ENCODE measurements at places on chromosomes 7 and 10.

- no peak for DNase-seq
Observed at GRCh38 chr10:132588301-132589013, 50.9 kb downstream of the INPP5A start.

GRCh38 chr10:56349611-56350010 lies 11.4 kb downstream of the ZWINT start:
- DNase-seq = no peak

DNA sequence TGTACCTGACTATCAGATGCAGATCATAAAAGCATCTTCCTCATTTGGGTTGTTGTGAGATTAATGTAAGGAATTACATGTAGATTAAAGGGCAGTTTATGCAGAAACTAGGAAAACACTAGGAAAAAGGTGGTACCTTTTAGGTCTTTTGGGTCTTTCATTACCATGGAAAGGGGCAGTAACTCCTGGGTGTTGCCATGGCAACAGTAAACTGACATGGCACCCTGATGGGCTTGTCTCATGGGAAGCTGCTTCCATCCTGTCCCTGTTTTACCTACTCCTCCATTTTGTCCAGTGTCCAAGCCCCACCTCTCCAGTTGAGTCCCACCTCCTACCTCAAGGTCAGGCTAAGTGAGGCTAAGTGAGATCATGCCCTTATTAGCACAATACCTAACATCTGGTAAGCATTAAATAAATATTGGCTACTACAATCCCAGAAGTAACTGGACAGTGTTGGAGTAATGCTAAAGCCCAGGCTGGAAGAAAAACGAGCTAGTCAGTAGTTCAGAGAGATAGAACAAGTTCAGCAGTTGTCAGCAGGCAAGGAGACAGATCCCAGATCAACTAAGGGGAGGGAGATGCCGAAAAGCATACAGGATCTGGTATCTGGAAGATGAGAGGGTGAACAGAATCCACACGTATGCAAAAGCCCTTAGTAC lies 240.0 kb upstream of the AUTS2 start:
- no peak for DNase-seq

DNA sequence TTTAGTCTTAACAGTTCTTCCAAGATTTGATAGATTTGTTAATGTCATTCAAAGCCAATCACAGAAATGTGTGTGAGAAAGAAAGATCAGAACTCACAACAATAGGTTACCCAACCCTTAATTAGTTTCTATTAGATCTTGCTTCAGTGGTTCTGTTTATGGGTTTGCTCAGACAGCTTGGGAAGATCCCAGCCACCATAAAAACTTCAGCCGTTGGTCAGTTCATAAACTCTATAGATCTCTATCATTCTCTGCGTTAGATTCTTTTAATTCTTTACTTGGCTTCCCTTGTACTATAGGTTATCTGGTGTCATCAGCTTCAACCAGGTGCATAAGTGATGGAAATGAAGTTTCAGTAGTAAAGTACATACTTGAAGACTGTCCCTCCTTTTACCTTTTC lies 54.4 kb downstream of the ZNF277 start:
- DNase-seq = no peak

- no peak for DNase-seq
Observed at GRCh38 chr10:28951484-28951883, 274.2 kb downstream of the BAMBI start.

GRCh38 chr10:103086799-103087198 lies 106.3 kb downstream of the NT5C2 start:
- no peak for DNase-seq

GRCh38 chr7:136293841-136294391 lies 316.8 kb upstream of the MTPN start:
- no peak for DNase-seq

GRCh38 chr7:70479153-70480021 lies 652.6 kb upstream of the GALNT17 start:
- no peak for DNase-seq

DNA sequence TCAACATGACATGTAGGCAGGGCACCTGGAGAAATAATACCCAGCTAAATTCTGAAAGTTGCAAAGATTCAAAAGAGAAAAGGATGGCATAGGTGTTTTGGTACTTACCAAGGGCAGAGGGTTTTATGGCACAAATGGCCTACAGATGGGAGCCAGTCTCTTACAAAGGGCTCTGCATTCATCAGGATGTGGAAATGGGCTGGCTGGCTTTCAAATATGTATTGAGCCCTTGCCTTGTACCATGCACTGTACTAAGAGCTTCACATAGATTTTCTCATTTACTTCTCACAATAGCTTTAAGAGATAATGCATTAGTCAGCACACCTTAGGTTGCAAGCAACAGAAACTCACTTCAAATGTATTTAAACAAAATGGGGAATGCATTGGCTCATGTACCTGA lies 327.1 kb downstream of the BICC1 start:
- DNase-seq = no peak

GRCh38 chr7:2019461-2019710 lies 213.4 kb downstream of the MAD1L1 start:
- DNase-seq = no peak

GRCh38 chr10:44180321-44181168 lies 204.4 kb downstream of the CXCL12 start:
- no peak for DNase-seq

DNA sequence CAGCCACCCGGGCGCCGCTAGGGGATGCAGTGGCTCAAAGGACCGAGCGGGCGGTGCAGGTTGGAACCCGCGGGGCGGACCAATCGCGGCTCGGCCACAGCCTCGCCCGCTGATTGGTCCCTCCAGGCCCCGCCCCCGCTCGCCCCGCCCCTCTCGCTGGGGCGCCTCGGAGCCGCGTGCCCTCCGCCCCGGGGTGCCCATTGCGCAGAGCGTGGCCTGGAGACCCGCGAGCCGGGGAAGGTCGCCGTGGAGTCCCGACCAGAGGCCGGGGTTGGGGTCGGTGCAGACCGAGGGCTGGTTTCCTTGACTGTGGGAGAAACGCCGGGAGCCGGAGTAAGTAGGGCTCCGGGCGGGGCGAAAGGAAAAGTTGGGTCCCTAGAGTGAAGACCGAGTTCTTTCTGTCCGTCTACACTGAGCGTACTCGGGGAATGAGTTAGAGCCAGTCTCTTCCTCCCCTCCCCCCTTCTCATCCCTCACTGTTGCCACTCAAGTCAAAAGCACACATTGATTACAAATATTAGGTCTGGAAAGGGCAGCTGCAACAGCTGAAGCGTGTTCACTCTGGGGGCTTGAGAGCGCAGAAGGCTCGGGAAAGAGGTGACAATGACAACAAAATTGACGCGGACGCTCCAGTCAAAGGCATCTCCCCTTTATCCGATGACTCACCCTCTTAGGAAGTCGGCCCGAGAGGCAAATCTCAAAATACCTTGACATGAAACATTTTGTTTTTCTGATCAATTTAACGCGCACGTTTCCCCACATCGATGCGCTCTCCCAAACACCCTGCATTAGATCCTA lies 843 bp upstream of the GATA3 start:
- no peak for DNase-seq

DNA sequence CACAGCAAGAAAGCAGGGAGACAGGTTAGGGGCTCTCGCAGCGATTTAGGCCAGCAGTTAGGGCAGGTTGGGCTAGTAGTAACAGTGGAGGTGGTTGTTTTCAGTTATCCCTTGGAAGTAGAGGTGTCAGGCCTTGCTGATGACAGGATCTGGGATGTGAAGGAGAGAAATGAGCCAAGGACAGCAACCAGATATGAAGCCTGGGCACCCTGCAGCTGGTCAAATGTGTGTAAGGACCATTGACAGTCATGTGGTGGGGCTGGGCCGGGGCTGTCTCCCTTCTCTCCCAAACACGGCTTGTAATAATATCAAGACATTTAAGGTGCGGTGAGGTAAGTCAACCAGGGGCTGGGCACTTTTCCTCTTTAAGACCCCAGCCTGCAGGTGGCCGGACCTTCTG lies 112.5 kb upstream of the IGFBP3 start:
- no peak for DNase-seq

GRCh38 chr10:123142701-123143161 lies 5.2 kb upstream of the HMX2 start:
- no peak for DNase-seq

DNA sequence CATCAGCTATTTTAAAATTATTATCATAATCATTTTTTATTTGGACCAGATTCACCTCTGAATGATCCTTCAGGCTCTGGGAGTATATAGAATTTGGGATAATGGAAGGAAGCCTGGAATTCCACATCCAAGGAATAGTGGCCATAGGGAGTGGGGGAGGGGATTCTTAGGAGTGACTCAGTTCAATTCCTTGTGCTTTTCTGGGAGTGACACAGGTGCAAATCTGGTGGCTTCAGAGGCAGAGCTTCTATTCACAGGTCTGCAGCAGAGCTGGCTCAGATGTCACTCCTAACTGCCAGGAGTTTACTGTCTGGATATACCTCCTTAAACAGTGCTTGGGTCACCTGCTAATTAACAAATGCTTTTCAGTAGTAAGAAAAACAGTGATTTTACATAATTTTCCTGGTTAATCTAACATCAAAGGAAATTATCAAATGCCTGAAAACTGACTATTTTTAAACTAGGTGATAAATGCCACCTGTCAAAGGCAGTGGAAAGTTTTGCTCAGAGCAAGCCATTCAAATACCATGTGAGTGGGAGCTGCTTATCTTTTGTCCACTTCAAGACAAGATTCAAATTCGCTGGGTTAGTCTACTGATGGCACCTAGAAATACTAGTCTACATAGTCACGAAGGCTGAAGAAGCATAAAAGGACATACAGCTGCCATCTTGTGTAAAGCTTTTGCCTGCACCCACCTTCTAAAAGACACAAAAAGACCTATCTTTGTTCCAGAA lies 106.7 kb upstream of the LAMB4 start:
- DNase-seq = no peak

DNA sequence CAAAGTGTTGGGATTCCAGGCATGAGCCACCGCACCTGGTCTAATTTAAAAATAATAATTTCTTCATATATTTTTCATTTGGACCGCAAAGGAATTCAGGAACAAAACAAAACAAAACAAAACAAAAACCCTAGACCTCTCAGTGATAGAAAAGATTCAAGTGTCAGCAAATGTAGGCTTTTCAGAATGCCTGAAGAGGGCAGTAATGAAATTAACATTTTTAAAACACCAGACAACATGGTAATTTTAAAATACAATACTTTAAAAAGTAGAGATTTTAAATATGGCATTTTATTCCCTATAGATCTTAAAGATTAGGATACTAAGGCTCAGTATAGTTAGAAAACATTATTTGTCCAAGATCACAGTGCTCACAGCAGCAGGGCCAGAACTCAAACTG lies 36.6 kb downstream of the DNMBP start:
- DNase-seq = no peak

DNA sequence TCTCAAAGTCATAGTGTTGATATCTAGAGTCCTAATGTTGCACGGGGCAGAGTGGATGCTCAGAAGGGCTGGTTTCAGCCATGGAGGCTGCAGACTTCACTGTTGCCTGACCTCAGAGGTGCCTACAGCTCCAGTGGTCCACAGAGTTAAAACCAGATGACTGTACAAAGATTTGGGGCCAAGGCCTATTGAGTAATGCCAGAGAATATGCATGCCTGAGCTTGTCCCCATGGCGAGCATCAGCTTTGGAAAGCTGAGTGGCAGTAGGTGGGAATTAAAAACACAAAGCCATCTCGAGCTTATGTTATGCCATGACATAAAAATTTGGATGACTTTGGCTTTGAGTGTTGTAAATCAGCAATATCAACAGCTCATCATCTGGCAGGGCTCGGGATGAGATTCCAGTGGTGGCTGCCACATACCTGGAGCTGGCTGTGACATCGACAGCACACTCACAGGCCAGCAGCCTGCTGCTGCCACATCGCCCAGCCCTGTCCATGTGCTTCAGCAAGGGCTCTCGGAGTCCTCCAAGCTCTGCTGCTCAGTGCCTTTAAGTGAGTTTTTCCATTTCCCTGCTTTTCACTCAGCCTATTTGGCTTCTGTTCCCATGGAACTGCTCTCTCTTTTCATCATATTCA lies 379.6 kb downstream of the TNS3 start:
- DNase-seq = no peak

- no peak for DNase-seq
Observed at GRCh38 chr7:50446542-50446960, 3.6 kb downstream of the FIGNL1 start.

DNA sequence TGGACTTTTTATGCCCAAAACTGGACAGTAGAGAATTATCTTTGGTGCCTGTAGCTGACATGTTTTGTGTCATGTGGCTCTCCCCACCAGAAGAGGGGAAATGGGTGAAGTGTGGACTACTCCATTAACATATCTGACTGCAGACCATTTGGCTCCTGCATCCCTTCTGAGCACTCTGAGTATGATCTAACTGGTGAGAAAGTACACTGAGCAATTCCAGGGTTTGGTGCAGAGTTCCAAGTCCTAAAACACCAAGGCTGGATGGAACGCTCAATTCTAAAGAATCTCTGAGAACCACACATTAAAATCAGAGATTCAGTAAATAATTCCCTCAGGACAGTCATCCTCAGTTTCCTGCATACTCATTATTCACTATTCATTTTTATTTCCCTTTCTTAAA lies 22.8 kb upstream of the OSBPL3 start:
- no peak for DNase-seq

- DNase-seq = no peak
Observed at GRCh38 chr10:123427165-123427786, 238.9 kb upstream of the GPR26 start.

DNA sequence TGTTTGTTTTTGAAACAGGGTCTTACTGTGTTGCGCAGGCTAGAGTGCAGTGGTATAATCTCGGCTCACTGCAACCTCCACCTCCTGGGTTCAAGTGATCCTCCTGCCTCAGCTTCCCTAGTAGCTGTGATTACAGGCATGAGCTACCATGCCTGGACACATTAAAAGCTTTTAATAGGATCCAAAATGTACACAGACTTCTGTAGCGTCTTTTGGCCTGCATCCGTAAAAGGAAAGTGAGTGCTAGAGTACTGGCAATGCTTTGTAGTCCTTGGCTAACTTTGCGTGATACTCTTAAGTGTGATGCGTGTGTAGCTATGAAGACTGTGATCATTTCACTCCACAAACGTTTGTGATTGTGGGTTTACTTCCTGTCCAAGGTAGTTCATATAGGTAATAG lies 13.3 kb downstream of the ZRANB1 start:
- no peak for DNase-seq

DNA sequence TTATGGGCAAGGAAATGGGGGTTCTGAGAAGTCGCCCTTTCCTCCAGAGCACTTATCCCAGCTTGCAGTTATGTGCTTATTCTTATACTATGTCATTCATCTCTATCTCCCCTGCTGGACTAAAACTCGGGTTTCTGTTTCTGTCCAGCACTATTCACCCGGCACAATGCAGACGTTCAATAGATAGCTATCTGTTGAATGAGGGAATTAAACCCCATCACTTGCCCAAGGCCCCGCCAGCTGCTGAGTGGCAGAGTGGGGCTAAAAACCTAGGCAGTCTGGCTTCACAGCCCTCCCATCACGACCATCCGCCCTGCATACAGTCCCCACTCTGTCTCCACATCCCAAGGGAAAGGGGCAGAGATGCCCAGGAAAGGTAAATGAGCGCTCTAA lies 5.4 kb downstream of the SLIT1 start:
- DNase-seq = peak; percentile 88

DNA sequence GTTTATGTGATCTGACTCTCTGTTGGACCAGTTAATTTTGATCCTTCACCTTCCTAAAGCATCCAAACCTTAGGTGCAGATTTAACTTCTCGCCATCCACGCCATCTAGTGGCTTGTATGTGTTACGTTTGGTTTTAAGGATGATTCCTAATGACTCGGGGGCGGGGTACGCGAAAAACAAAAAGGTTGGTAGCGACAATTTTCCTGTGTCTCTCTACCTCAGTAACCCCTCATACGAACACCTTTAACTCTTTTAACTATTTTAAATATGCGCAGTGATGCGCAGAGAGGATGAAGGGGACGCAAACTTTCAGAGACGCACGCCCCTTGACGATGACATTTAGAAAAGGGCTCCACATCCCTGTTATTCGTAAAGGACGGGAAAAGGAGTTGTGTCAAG lies 714 bp upstream of the KCND2 start:
- peak; percentile 65 for DNase-seq

GRCh38 chr7:37671876-37672275 lies 11.7 kb upstream of the GPR141 start:
- DNase-seq = no peak
